Naive thymus-derived CD8-positive, alpha-beta T cell (primary cell): ENCODE measurements at places on chromosomes 3 and 15.

DNA sequence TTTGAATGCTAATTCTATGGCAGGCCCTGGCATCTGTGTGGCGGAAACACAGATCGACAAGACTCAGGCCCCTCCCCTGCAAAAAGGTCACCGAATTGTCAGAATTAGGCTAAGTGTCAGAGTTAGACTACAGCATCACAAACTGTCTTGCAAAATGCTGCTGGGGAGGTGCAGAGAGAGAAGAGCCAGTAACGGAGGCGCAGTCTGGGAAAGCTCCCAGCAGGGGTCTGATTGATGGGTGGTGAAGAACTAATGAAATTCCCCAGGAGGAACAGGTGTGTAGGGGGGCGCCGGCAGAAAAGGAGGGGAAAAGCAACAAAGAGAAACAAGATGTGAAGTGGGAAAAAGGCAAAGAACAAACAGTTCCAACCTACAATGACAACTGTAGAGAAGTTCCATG, 72.7 kb upstream of the TAMM41 start:
- DNase-seq = no peak

GRCh38 chr3:36244728-36245127, 135.6 kb upstream of the STAC start:
- no peak for DNase-seq

GRCh38 chr3:187519428-187519890, 150.7 kb downstream of the SST start:
- DNase-seq = no peak

DNA sequence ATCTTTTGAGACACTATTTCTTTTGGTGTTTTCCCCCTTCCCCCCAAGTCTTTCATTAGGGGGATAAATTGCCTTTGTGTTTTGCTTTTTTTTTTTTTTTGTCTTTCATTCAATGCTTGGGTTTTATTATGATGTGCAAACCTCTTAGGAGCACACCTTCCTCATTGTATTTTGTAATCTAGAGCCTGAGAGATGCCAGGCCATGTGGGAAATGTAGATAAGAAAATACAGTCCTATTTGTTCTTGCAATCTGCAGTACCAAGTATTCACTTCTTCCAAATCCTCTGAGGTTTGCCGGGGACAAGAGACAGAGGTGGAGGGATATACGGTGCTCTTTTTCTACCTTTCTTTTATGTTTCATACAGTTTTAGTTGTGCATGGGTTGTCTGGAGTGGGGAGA, 66.7 kb downstream of the LARS2 start:
- no peak for DNase-seq

GRCh38 chr3:160477750-160478149, 28.2 kb upstream of the TRIM59 start:
- DNase-seq = no peak

DNA sequence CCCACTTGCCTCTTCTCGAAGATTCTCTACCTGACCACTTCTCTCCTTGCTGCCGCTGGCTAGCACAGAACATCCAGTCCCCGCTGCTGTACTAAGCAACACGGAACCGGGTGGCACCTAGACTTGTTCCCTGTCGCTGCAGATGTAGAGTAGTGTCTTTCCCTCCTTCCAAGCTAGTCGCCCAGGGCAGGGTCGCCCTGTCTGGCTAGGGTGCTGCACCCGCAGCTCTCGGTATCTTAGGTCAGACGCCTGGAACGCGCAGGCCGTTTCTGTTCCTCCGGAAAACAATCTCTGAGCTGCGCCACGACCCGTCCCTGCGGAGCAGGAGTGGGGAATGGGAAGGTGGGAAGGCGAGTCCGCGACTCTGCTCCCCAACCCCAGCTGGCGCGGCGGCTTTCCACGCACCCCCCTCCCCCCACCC, 758 bp upstream of the SNX33 start:
- DNase-seq = peak; percentile 11

DNA sequence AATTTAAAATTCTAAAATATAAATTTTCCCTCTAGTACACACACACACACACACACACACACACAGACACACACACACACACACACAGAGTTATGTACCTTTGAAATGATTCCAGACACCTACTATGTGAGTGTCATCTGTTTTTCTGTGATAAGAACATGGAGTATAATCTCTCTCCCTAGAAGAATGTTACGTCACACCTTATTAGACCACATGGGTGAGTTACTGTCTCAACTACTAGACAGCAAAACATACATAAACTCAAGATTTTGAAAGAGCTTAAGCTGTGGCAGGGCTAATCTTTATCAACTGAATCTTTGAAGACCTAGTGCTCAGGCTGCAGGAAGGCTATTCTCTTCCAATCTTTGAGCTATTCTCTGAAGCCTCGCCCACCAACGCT, 385.9 kb upstream of the BCHE start:
- DNase-seq = no peak

DNA sequence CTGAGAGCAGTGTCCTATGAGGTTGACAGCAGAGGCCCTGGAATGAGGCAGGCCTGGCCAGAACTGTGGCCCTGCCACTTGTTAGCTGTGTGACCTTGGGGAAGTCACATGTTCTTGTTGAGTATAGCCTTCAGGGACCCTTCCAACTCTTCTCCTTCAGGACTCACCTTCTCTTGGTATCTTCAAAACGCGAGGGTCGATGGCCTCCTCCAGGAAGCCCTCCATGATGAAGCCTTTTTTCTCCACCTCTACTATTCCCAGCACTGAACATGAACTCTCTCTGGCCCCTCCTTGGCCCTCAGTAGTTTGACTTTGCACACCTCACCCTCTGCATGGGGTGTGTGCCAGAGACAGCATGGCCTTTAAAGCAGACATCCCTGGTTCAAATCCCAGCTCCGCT, 195.1 kb upstream of the LINGO1 start:
- no peak for DNase-seq

DNA sequence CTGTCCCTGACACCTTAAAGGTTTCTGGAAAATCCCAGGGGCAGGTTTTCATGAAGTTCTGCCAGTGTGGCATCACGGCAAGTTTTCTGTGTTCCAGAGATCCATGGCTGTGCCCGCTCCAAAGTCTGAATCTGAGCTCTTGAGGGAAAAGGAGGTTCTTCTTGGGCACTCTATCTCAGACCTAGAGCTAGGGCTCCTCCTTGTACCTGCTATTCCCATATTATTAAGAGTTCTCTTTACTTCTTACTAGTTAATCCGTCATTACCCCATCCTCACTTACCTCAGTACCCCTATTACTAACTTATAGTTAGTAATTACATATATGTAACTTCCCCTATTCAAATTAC, 5.9 kb upstream of the TRA2B start:
- no peak for DNase-seq

DNA sequence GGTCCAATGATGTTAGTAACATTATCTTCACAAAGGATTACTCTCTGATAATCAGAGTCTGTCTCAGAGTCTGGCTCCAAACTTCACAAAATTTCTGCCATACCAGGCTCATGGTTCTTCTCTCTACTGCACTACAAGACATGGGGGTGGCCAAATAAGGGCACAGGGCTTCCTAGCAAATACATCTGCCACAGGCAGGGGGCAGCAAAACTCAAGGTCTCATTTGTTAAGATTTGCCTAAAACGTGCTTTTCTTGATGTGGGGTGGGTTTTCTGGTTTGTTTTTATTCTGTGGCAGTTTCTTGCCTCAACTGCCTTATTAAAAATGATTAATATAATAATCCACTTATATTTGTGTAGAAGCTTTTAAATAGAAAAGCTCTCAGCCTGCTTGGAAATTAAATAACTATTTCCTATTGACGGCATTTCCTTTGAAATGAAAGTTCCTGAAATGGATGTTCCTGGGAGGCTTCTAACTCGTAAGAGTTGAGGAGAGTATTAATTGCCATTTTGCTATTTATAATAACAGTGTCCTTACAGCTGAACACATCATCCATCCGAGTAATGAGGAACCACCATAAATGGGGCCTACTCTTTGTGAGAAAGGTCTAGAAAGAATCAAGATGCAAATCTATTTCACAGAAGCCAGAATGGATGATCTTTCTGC, 53.8 kb downstream of the SST start:
- DNase-seq = peak; percentile 43

DNA sequence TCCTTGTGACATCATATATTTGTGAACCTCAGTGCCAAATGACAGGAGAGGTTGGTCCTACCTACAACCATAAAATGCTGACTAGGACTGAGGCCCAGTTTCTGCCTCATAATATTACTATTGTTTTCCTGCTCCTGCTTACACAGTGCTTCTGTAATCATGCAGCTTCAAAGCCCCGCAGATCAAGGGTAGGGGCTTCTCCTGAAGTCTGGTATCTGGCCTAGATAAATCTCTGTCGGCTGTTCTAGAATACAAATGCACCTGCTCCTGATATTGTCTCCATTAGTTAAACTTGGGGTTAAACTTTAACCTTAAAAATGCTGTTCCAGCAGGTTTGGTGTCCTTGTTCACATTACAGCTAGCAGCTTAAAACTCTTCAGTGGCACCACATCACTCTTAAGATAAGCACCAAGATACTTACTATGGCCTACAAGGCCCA, 552.4 kb downstream of the TUSC7 start:
- no peak for DNase-seq
